Skin of body (tissue), 3 donors: ENCODE measurements at places on chromosomes 6 and 20.

DNA sequence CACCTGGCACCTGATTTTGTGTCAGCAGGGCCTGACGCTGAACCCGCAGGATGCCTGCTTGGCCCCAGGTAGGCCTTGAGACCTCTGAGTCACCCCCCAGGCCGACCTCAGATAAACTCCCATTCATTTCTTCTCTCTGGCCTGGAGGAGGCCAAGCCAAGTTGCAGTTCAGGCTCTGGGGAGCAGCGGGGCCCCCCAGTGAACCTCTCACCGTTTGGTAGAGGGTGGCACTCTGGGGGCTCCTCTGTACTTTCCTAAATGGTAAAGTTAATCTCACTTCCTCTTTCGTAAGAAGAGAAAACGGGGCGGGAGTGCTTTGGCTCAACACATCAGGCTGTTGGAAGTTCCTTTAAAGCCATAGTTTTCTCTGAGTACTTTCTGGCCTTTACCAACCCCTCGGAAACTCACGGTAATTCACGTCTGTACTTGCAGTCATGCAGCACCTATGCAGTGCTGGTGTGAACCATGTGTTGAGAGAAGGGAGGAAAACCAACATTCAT is 2.8 kb downstream of the SIRPA start:
- no peak for DNase-seq

DNA sequence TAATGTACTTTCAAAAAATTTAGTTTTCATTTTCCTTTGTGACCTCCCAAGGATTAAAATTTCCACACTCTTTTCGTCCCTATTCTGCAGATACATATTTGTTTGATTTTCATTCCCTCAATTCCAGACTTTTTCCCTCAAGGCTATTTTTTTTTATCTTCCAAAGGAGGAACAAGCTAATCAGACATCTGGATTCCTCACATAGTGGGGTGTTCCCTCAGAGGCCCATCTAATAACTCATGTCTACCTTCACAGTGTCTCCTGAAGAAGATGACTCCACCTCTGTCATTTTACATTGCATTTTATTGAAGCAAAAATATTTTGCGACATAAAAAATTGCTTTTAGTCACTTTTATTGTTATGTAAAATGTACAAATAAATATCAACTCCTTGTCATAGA is 122.2 kb downstream of the RFPL4B start:
- DNase-seq, result no peak

- no peak for DNase-seq
These were observed 404.1 kb downstream of the FOXA2 start for GRCh38 chr20:22180244-22180643.

DNA sequence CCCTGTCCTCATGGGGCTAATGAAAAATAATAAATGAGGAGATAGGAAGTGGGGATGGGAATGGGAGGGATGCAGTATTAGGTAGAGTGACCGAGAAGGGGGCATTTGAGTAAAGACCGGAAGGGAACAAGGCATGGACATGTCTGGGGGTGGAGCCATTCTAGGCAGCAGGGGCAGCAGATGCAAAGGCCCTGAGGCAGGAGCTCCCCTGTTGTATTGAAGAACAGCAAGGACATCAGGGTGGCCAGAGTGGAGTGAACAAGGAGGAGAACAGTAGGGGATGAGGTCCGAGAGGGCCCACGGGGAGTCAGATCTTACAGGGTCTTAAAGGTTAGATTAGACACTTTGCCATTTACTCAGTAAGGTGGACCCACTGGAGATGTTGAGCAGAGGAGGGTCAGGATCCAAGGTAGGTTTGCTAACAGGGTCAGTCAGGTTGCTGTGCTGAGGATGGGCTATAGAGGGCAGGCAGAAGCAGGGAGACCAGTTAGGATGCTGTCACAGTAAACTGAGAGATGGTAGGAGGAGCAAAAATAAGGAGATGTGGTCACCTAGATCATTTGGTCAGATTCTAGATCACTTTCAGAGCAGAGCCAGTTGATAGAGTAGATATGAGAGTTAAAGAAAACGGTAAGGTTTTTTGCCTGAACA is 18.7 kb downstream of the TAF8 start:
- DNase-seq, result no peak
